ENCODE measurements at places on chromosomes 1 and 21.

DNA sequence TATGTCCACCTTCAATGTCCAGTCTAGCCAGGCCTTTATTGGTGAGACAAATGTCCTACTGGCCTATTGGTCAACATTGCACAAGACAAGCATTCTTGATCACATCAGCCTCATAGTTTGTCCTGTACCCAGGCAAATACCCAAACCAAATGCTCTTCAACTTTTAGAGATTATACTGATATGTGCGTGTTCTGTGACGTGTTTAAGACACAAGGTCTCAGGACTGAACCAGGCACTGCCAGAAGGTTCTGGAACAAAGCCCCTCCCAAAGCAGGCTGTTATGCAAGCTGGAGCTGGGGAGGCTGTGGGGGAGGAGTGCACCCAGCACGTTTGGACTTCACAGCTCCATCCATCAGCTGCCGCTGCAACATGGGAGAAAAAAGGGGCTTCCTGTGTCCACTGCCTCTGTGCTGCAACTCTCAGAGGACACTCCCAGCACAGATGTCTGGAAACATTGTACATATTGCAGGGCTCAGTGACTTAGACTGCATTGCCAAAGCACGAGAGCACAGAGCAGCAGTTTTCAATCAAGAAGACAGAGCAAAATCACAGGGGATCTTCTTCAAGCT is 45.9 kb downstream of the NID1 start:
- no peak for DNase-seq

GRCh38 chr1:26744075-26744959 is 43.4 kb upstream of the PIGV start:
- DNase-seq, result peak; percentile 38

DNA sequence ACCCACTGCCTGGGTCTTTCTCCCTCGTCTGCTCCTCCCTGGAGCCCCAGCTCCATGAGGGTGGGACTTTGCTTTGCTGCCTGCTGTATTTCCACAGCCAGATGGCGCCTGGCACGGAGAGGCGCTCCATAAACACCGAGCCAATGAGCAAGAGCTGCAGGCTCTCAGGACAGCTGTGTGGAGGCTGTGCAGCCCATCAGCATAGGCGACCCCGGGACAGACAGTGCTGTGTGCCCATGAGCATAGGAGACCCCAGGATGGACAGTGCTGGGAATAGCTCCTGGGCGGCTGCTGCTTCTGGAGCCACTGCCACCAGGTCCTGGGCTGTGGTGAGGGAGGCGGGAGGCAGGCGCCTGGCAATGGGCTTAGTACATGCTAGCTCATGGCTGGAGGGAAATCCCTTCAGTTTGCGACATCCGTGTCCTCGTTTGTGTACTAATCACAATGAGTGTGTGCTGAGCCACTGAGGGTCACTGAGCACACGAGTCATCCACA is 29.2 kb downstream of the CEP104 start:
- DNase-seq, result no peak

- DNase-seq, result no peak
Measured at GRCh38 chr1:1819762-1820161, 41.5 kb upstream of the NADK start.

- no peak for DNase-seq
Measured at GRCh38 chr1:238558156-238558555, 667.4 kb upstream of the ZP4 start.
